Left lung (tissue), 14 donors: ENCODE measurements at places on chromosomes 1 and 21.

GRCh38 chr1:151888972-151889570, 20.2 kb downstream of the THEM4 start:
- no peak for DNase-seq

DNA sequence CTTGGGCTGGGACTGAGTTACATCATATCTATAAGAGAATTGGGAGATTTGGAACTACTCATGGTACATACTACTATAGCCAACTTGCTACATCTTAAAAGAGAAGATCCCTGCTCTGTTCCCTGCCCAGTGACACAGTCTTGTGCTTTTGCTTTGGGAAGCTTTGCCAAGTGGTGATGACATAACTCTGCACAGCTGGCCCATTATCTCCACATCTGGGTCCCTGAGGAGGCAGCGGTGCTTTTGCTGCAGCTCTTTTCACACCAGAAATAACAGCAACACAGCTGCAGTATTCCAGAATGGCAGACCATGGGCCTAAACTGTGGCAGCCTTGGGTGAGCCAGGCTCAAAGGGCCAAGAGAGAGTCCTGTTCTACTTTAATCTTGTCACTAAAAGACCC, 296.0 kb downstream of the HHAT start:
- no peak for DNase-seq

- no peak for DNase-seq
Observed at GRCh38 chr1:1074631-1075147, 583 bp upstream of the RNF223 start.

DNA sequence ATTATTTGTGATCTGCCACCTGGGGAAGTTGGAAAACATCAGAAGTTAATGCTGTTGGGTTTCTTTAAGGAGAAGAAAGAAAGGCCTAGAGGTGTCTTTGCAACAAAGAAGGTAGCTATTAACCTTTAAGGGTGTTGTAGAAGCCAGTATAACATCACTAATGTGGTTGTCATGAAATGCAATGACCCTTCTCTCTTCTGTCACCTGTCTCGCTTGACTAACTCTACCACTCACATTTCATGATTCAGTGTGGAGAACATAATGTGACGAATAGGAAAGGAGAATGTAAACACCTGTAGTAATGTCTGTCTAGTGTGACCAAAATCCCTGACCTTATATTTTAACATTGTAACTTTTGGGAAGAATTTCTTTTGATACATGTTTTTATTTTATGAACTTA, 211.7 kb upstream of the UBE2U start:
- no peak for DNase-seq
